Body of pancreas (tissue), 4 donors: ENCODE measurements at places on chromosomes 5 and 9. TPM values are rescaled to one million over a fixed set of nuclear protein-coding genes. Genes with fewer than 3 reads are reported as not detected.

The PCDHGA2 gene
- 2.0 TPM for total RNA-seq

GRCh38 chr5:144131261-144131660, 39.2 kb downstream of the YIPF5 start:
- DNase-seq, result no peak

- no peak for DNase-seq
Observed at GRCh38 chr5:4101189-4101588, 505.6 kb downstream of the IRX1 start.

GRCh38 chr9:111566234-111566633, 33.2 kb downstream of the PTGR1 start:
- DNase-seq, result peak; percentile 13

DNA sequence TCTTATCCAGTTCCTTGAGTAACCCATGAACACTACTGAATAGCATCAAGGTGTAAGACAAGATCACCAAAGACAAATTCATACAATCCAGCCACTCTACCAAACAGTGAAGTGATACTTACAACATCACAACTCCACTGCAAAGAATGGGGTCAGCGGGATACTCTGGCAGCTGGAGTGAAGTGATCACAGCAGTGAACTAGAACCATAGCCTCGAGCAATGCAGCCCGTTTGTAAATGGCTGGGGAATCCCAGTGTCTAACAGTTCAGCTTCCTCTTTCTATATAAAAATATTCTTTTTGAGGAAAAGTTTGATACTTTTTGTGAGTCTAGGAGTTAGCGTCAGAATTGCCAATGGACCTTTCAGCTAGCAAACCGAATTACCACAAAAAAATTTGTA, 515.2 kb downstream of the ZNF608 start:
- DNase-seq, result no peak

DNA sequence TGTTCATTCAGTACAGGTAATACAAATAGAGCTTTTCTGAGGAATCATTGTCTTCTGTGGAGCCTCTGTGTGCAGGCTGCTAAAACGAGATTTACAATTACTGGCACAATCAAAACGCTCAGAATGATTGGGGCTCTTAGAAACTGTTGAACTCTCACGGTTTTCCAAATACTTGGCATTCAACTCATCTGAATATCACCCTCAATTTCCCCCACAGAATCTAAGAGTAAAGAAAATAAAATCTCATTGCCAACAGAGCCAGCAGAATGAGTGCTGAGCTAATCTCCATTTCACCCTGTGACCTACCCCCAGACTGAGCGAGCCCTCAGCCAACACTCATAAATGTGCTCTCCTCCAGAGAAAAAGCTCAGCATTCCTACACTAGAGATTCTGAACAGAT, 35.3 kb upstream of the TMED7 start:
- no peak for DNase-seq

GRCh38 chr9:97848215-97848479, 4.9 kb upstream of the FOXE1 start:
- DNase-seq, result no peak

DNA sequence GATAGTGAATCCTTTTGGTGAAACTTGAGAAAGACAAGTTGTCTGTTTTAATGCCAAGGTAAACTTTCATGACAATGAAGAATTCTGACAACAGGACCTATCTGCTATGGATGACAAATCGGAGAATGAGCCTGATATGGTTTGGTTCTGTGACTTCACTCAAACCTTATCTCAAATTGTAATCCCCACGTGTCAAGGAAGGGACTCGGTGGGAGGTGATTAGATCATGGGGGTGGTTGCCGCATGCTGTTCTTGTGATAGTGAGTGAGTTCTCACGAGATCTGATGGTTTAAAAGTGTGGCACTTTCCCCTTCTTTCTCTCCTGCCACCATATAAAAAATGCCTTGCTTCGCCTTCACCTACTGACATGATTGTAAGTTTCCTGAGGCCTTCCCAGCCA, 1964.1 kb upstream of the CDH9 start:
- no peak for DNase-seq

GRCh38 chr5:14521748-14522147, 59.8 kb upstream of the OTULINL start:
- DNase-seq, result no peak
